Activated T-helper 1 cell treated with anti-CD3 and anti-CD28 coated beads, Interleukin-12 subunit alpha, Interleukin-12 subunit beta, Interleukin-2, Interleukin-4 antibody, amounts not matched to agents 30 ng/mL and 10 ng/mL and 1 ng/mL, durations not matched to agents 14 hours and 24 hours and 36 hours (primary cell): ENCODE measurements at places on chromosomes 12 and 14.

DNA sequence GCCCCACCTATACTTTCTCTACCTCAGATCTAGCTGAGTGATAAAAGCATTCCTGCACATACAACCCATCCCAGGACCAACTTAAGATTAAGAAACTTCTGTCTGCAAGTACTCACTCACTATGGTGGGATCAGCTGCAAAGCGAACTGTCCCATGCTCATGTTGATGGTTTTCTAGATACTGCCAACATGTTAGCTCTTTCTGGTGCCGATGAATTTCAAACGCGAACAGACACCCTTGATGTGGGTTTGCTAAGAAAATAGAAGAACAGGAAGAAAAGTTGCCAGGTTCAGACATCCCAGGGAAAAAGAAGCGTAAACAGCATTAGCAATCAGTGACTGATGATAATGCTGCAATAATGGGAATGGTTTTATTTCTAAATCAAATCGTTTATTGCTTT, 1.5 kb upstream of the SLC39A2 start:
- DNase-seq: no peak

DNA sequence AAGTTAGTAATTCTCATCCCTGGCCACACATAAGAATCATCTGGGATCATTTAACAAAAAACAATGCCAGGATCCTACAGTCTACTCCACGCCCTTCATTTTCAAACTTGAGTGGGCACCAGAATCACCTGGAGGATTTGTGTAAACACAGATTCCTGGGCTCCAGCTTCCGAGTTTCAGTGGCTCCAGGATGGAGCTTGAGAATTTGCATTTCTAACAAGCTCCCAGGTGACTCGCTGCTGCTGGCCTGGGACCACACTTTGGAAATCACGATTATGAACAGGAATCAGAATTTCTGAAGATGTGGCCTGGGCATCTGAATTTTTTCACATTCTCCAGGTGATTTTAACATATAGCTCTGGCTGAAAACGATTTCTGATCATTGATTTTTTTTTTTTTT, 234.8 kb downstream of the CACNA1C start:
- no peak for DNase-seq

DNA sequence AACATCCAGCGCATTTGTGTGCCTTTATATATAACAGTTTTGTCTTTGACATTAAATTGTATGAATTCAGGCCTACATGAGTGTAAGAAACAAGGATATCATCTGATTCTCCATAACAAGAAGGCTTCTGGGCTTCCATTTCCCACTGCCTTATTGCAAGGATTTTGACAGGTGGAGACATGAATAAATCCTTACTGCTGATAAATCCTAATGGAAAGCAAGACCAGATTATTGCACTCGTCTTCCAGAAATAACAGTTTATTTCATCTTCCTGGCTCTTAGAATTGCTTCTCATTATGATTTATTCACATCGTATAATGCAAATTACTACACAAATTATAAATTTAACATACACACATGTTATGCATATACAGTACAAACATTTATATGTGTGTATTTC, 348.1 kb downstream of the MDGA2 start:
- DNase-seq: no peak

DNA sequence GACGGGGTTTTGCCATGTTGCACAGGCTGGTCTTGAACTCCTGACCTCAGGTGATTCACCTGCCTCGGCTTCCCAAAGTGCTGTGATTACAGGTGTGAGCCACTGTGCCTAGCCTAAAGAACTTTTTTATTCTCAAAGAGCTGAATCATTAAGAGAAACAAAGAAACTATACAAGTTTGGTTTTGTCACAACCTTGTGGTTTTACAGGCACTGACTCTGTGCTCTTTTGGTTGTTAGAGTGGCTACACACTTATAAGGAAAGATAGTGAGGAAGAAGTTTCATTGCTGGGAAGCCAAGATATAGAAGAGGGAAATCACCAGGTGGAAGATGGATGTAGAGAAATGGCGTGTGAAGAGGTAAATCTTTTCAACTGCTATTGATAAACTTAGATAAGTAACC, 10.1 kb upstream of the DNAH10 start:
- no peak for DNase-seq

GRCh38 chr12:124498275-124499189, 68.9 kb downstream of the NCOR2 start:
- DNase-seq: no peak
